Neural crest cell (in vitro differentiated cells): ENCODE measurements at places on chromosomes 2 and 18.

DNA sequence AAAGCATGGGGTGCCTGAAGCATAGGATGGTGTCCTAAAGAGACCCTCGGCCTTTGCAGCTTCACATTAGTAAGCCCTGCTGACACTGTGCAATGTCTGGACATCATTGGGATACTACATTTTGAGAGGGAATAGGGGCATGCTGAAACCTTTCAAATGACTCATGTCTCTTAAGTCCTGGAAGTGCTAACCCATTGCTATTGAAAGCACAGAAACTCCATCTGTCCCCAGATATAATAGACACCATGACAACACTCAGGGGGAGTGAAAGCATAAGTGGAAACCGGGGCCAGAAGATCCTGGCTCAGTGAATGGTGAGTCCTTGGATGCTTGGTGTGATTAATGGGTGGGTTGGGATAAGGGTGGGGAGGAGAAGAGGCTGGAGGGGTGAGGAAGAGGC is 595.5 kb upstream of the ID2 start:
- no peak for DNase-seq

DNA sequence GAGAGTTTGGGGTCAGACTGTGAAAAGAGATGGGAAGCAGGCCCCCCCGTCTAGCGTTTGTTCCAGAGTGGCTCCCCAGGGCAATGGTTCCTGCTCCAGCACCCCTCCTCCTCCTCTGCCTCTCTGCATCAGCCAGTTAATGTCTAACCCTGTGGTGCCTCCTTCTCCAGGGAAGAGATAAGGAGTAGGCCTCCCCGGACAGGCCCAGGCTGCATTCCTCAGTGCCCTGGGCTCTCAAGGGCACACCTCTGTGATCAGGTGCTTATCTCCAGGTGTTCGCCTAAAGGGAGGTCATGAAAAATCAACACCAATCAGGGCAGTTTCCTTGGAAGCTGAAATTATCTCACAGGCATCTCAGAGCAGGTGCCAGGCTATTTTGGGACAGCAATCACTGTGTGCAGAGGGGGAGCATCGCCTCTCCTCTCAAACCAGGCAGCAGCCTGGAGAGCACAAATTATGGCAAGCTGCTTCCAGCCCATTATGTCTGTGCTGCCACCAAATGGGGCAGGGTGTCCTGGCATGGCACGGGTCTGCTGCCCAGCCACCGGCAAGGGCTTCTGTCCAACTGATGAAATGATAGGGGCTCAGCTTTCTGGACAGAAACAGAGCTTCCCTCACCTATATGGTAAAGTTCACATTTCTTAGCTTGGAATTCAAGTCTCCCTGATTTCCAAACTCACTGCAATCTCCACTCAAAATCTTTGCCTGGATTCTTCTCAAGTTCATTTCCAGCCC is 255.8 kb upstream of the SLC14A2 start:
- no peak for DNase-seq

DNA sequence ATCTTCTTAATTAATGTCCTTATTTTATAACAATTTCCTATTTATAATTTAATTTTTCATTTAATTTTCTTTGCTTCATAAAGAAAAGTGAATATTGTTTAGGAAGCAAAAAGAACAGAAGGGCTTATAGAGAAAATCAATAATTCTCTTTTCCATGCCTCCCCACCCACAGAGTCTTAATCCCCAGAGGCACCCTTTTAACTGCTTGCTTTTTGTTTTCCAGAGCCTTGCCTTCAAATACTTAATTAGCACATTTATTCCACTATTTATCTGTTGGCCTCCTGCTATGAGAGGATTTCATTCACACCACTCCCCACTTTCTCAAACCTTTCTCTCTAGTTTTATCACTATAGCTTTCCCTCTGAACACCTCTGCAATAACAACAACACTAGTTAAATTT is 373.6 kb downstream of the MBD2 start:
- no peak for DNase-seq

DNA sequence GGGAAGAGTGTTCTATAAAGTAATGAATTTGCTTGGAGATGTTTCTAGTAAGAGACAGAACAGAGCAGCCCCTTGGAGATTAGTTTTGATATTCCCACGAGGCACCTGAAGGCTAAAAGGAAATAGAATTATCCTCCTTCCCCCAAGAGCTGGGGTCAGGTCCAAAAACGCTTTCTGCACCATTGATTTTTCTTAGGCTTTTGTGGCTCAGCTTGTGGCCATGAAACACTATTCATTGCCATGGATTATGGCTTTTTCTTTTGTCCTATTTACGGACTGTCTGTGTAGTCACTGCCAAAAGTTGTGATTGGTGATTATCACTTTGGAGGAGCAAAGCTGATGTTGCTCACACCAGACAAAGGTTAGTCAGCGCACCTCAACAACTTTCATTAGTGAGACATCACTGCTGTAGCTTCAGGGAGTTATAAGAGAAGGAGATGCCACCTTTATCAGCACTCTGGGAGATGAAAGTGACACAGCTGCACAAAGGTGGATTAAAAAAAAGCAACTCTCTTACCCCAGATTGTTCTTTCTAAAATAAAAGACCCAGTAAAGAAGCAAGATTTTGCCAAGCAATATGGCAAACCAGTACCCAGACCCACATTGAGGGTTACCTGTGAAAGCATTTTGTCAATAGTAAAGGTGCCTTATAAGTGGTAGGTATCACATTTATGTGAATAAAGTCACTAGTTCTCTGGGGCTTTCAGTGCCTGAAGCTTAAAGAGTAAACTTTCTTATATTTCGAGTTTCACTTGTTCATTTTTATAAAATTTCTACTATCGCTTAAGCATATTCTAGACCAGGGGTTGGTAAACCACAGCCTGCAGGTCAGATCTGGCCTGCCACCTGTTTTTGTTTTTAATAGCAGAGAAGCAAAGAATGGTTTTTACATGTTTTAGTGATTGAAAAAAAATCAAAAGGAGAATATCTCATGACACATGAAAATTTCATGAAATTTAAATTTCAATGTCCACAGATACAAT is 10.6 kb downstream of the CXCR4 start:
- DNase-seq: no peak

GRCh38 chr2:233247744-233248143 is 3.7 kb upstream of the ATG16L1 start:
- no peak for DNase-seq

GRCh38 chr18:5969355-5969988 is 74.2 kb upstream of the TMEM200C start:
- DNase-seq: no peak

DNA sequence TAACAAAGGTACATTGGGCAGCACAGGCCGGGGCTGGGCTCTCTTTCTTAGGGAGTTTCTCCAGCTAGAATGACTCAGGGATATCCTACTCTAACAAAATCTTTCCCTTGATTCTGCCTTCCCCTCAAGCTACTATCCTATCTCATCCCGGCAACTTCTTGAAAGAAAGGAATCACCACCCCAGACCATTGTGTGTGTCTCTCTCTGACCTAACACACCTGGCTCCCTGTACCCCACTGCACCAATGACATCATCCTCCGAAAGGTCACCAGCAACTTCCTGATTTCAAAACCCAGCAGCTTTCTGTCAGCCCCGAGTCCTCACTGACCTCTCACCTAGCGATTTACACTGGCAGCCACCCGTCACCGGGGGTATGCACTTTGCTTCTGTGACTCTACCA is 72.1 kb upstream of the MAP4K4 start:
- no peak for DNase-seq

- no peak for DNase-seq
These were observed 190.0 kb upstream of the SESTD1 start for GRCh38 chr2:179454443-179455171.

DNA sequence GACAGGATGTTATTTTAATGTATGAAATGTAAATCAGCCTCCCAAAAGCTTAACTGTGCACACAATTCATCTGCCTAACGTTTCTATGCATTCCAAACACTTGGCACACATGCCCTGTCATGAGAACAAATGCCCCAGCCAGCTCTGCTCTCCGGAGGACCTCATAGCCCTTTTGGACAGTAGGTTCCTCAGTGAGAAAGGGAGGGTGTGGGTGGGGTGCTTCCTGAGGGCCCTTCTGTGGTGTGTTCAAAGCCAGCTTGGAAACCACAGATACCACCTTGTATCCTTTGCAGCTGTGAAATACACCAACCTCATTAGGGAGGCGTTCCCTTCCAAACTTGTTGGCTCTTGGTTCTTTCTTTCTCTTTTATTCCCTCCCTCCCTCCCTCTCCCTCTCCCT is 102.2 kb upstream of the ASB18 start:
- DNase-seq: no peak

DNA sequence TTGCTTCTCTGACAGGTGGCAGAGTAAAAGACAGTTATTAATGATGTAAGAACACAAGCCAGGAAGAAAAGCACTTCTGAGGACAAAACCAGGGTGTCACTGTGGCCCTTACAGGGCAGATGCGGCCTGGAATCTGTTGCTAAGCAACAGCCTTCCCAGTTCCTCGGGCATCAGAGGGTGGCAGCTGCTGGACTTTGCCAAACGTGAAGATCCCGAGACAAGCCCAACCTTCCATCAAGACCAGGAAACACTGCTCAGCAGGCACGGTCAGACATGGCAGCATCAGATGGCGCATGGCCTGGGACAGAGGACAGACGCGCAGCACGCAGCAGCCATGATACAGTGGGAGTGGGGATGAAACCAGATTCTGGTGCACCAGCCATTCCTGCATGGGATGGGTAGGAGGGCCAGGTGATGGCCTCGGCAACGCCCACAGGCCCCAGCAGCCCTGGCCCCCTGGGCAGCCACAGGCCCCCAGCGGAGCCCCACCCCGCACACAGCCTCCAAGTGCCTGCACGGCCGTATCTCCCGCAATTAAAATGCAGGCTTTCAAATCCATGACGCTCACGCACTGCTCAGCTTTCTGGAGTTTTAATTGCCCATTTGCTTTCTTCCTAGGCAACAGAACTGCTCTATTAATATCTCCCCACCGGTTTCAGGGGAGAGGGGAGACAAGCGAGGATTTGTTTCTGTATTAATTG is 89.0 kb downstream of the EIPR1 start:
- no peak for DNase-seq

DNA sequence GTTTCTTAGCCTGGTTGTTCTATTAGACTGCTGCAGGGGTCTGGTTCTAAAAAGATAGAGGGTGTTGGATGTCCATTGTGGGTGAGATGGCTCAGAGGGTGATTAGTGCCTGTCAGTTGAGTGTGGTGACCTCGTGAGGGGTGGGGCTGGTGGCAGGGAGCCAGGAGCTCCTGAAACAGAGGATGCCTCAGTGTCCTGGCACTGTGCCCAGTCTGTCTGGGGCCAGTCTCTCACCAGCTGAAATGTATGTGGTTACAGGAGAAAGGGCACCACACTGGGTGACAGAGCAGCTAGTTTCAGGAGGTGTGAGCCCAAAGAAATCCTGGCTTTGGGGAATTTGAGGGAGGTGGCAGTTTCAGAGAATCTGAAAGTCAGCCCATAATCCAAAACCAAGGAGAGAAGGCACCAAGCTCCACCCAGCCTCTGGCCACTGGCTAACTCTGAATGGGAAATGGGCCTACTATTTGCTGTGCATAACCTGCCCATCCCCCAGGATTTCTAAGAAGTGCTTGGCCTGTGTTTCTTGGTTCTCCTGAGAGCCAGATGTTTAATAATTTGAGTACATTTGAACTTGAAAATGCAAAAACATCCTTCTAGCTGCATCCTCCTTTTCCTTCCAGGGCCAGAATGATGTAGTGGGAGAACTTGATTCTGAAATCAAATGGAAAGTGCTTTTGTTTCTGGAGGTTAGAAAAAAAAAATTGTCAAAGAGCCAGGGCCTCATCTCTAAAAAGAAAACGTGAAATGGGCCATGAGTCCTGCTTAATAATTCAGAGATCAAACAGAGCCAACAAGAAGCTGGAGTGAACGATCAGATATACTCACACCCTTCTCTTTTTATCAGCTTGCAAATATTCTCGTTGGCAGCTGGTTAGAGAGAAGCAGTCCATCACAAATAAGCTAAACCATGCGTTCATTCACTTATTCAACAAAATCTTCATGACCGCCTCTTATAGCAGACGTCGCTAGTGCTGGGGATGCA is 92.3 kb downstream of the B3GNT2 start:
- DNase-seq: no peak
